ENCODE measurements at places on chromosomes 13 and 19.

GRCh38 chr19:14826006-14826405 lies 9.0 kb downstream of the OR7A5 start:
- DNase-seq: no peak

DNA sequence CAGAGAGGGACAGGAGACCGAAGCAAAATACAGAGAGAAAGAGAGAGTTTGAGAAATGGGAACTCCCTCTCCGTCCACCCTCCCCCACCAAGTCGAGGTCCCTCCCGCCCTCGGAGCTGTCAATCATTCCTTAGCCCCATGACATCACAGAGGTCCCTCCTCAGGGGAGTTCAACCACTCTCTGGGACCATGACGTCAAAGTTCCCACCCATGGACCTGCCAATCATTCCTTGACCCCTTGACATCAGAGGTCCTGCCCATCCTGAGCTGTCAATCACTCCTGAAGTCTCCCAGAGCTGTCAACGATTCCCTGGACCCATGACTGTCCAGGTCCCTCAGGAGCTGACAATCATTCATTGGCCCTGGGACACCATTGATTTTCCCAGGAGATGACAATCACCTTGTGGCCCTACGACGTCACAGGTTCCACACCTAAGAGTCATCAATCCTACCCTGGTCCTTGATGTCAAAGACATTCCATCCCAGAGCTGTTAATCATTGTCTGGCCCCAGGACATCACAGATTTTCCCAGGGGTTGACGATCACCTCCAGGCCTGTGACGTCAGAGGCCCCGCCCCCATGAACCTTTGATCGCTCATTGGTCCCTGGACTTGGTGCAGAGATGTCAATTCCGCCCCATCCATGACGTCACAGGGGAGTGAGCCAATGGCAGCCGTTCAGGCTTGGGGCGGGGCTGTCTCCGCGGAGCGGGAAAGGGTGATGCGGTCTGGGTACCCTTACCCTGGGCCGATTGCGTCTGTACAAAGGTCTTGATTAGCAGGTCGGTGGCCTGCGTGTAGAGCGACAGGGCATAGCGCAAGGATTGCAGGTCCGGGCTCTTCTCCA lies 61.7 kb downstream of the COLGALT1 start:
- DNase-seq: peak; percentile 53

DNA sequence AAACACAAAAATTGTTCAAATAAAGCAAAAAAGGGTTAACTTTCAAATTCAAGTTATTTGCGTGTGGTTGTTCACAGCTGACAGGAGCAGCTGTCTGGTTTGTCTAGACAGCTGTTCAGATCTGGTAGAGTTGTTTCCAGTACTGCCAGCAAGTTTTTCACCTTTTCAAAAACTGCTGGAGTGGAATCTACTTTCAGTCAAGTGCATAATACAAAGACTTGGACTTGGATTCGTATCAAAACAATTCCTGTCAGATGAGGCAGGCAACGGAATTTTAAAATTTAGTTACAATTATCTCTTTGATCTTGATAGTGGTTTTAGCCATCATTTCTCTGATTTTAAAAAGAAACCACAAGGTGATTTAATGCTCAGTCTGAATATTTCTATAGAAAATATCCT lies 51.7 kb upstream of the EEF1AKMT1 start:
- DNase-seq: no peak

- DNase-seq: no peak
These were observed 528.7 kb upstream of the KLF12 start for GRCh38 chr13:74662905-74663304.

GRCh38 chr13:44407379-44407778 lies 33.8 kb downstream of the SERP2 start:
- DNase-seq: no peak

DNA sequence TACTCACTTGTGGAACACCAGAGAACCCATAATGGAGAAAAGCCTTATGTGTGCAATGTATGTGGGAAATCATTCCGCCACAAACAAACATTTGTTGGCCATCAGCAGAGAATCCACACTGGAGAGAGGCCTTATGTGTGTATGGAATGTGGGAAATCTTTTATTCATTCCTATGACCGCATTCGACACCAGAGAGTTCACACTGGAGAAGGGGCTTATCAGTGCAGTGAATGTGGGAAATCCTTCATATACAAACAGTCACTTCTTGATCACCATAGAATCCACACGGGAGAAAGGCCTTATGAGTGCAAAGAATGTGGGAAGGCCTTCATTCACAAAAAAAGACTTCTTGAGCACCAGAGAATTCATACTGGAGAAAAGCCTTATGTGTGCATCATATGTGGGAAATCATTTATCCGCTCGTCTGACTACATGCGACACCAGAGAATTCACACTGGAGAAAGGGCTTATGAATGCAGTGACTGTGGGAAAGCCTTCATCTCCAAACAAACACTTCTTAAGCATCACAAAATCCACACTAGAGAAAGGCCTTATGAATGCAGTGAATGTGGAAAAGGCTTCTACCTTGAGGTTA lies 10.9 kb downstream of the ZNF549 start:
- DNase-seq: no peak

- peak; percentile 73 for DNase-seq
These were observed 513 bp downstream of the CIRBP start for GRCh38 chr19:1269478-1270212.

DNA sequence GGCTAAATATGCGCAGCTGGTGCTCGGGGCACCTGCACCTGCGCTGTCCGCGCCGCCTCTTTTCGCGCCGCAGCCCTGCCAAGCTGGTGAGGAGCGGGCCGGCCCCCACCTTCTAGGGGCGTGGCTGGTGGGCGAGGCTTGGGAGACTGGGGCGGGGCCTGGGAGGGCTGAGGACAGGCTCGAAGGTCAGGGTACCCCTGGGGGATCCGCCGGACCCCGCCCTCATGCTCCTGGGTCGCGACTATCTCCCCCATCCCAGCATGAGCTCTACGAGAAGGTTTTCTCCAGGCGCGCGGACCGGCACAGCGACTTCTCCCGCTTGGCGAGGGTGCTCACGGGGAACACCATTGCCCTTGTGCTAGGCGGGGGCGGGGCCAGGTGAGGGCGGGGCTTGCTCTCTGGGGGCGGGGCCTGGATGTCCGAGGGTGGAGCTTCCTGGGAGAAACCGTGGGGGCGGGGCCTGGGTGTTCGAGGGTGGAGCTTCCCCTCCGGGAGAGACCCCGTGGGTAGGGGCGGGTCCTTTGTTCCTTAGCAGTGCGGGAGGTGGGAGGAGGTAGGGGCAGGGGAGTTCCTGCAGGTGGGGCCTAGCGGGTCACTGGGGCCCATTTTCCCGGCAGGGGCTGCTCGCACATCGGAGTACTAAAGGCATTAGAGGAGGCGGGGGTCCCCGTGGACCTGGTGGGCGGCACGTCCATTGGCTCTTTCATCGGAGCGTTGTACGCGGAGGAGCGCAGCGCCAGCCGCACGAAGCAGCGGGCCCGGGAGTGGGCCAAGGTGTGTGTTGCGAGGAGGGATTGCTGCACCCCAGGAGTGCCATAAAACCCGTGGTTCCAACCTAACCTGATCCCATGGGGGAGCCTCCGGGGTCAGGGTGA lies 19.7 kb downstream of the PNPLA6 start:
- DNase-seq: peak; percentile 88

DNA sequence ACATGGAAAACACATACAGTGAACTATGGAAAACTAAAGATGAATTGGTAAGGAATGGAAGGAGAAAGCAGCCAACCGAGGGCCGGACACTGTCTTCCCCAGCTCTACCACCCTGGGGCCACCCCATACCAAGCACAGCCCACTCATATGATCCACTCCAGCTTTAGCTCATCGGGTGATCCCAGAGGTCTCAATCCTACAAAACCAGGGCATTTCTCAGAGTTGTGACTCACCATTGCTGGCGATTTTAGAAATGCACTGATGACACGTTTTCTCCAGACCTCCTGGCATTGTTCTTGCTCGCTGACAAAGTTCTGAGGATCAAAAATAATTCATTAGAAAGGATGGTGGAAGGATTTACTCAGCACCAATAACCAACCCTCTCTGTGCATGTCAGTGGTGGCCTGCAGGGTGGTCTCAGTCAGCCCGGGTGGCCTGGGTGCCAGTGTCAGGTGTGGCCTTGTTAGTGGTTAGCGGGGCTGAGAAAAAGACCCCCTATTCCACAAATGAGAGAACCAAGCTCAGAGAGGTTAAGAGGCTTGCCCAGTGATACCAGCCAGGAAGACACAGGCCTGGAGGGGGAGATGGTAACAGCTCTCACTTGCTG lies 6.6 kb downstream of the TMEM272 start:
- no peak for DNase-seq

DNA sequence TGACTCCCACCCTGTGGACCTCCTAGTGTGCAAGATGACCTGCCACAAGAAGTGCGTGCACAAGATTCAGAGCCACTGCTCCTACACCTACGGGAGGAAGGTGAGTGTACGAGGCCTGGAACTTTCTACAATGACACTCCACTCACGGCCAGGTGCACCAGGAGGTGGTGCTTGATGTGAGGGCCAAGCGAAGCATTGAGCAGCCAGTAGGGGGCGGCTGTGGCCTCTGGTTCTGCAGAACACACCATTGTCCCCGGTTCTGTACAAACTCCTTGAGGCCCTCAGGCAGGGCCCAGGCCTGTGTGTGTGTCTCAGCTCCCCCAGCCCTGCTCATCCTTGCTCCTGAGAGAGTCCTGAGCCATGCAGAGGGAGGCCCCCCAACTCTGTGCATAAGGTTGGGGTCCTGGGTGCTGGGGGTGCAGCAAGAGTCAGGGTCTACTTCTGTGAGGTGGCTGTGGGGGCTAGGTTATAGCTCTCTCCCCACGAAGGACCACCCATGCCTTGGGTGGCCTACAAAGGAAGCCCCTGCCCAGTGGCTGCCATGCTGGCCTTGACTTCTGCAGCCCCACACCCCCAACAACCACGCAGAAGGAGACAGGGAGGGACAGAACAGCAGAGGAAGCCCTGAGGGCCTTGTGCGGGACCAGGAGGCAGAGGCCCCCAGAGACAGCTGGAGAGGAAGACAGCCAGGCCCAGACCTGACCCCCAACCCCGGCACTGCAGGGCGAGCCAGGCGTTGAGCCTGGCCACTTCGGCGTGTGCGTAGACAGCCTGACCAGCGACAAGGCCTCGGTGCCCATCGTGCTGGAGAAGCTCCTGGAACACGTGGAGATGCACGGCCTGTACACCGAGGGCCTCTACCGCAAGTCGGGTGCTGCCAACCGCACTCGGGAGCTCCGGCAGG lies 9.7 kb upstream of the USE1 start:
- DNase-seq: peak; percentile 68

GRCh38 chr19:32998722-32999121 lies 26.7 kb downstream of the FAAP24 start:
- no peak for DNase-seq

DNA sequence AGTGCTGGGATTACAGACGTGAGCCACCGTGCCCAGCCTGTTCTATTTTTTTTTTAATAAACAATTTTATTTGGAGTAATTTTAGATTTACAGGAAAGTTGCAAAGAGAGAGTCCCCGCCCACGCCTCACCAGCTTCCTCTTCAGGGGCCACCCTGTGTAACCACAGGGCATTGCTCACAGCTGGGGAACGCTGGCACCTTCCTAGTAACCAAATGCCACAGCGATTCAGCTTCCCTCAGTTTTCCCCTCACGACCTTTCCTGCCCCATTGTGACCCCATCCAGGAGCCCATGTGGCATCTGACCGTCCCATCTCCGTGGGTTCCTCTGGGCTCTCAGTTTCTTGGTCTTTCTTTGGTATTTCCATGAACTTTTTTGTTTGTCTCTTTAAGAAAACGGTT lies 83.9 kb downstream of the GNG7 start:
- no peak for DNase-seq

DNA sequence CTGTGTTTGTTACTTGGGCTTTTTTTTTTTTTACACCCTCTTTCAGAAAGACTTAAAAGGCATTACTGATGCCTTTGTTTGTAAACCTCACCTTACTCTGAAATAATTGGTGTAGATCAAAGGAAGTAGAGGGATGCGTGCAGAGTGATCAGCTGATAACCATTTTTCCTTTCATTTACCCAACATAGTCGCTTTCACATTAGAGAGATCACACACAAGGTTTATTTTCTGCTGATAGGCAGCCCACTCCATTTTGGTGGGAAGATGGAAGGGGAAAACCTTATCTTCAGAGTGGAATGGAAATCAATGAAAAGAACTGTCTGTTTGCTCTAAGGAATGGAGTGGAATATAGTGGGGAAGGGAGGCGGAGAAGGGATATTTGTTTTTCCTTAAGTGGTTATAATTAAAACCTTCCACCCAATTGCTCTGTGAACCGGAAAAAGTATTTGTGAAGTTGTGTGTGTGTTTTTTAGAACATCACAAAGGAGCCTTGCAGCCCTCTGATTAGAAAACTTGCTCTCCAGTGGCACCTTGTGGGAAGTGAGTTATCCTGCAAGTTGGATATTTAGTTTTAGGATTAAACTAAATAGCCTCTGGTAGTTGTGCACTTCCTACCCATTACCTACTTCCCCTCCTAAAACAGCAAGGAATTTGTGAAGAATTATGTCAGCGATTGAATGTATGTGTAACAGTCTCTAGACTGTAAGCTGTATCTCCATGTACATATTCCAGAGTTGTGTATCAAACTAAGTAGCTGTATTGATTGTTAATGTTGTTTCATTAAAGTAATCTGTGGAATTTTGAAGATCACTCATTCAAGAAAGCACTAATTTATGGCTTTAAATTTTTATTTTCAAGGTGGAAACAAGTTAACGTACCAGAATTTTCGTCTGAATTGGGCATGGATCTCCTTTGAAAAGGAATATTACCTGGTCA lies 76.8 kb downstream of the FREM2 start:
- peak; percentile 54 for DNase-seq

DNA sequence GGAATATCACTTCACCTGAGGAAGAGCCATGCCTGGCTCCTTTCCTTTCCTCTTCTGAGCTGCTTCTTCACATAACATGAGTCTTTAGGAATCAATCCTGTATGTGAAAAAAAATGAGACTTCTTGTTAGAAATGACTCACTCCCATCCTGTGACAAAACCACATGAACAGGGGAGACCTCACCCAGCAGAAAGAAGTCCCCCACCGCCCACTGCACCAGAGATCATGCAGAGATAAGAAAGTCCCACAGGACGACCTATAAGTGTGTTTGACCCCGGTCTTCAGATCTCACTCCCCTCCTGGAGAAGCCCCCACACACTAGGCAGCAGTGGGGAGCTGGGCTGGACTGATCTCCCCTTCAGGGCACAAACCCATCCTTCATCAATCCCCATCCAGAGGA lies 7.8 kb downstream of the ZNF600 start:
- no peak for DNase-seq

GRCh38 chr19:3082331-3082730 lies 11.8 kb upstream of the GNA11 start:
- no peak for DNase-seq

- peak; percentile 85 for DNase-seq
These were observed 20.1 kb downstream of the C19orf12 start for GRCh38 chr19:29694669-29695627.

GRCh38 chr13:91946498-91947070 lies 548.2 kb downstream of the GPC5 start:
- peak; percentile 74 for DNase-seq

All from HEK293T (cell line).